SW480 (cell line): ENCODE measurements at places on chromosomes 13 and 19.
A peak's percentile ranks its signal among the peaks of the same experiment; 100 is the strongest.

- no peak for DNase-seq
Observed at GRCh38 chr13:46782066-46782465, 14.9 kb downstream of the ESD start.

GRCh38 chr19:6214881-6215541 is 64.8 kb downstream of the MLLT1 start:
- DNase-seq: no peak

DNA sequence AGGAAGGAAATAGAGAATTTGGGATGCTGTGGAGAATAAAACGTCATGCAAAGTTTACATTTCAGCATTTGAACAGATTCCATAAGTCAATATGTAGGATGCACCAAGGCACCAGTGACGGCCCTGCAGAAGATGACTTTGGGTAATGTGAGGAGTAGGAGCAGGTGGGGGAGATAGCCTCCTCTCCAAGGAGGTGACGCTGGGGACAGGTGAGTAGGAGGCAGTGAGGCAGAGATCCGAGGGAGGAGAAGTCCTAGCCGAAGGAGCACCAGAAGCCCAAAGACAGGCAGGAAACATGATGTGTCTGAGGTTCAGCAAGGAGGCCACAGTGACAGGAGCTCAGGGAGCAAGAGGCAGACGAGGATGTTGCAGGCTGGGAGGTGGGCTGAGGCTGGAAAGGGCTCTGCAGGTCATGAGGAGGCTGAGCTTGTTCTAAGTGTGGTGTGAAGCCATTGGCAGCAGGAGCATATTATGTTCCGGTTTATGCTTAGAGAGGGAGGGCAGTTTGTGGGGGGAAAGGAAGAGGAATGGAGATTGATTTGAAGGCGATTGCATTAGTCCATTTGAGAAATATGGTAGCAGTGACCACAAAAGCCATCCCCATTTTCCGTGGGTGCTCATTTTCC is 55.7 kb upstream of the C1QTNF9 start:
- DNase-seq: no peak

DNA sequence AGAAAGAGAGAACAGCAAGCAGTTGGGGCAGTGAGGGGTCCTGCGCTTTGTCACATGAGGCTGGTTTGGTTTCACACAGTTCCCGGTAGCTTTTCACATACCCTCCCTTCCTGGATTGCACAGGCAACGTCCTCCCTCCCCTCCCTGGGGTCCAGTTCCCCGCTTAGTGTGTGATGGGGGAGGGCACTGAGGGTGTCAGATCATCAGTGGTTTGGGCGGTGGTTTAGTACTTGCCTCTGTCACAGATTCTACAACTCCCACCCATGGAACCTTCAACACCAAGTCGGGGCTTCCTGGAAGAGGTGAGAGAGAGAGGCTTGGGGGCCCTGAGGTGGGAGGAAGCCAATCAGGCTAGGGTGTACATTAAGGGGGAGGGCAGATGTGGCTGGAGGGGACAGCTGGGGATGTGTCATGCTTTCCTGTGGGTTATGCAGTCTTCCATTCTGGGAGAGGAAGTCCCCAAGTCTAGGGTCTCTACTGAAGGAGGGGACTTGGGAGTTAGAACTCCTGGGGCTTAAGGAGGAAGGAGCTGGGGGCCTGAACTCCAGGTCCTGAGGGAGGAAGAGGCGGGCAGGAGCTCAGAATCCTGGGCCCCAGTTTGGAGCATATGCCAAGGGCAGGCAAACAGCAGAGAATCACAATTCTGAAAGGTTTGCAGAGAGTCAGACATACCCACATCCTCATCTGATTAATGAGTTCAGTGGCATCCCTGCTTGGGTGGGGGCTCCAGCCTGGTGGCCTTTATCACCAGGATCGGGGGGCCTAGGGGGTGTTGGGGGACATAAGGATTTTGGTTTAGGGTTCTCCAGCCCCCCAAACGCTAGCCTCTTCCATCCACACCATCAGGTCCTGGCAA is at the start of gene NKG7:
TSS of gene NKG7 (minus strand) at position 6 of the 856 bp plus-strand sequence. CDS start 119 bp downstream, outside the sequence.
- no peak for DNase-seq

DNA sequence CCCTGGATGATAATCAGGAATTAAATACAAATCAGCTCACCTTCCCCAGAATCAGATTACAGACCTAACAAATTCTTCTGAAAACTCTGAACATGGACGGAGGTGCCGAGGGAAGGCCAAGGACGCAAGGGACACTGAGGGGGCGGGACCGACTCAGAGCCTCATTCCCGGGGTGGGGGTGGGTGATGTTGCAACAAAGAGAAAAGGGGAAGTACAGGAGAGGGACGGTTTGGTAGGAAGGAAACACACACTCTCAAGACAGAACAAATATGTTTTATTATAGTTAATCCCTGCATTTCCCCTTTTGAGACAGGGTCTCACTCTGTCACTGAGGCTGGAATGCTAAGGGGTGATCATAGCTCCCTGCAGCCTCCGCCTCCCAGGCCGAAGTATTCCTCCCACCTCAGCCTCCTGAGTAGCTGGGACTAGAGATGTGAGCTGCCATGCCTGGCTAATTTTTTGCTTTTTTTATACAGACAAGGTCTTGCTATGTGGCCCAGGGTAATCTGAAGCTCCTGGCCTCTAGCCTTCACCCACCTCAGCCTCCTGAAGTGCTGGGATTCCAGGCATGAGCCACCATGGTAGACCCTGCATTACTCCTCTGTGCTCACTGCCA is 786 bp upstream of the LILRA2 start:
- DNase-seq: no peak

DNA sequence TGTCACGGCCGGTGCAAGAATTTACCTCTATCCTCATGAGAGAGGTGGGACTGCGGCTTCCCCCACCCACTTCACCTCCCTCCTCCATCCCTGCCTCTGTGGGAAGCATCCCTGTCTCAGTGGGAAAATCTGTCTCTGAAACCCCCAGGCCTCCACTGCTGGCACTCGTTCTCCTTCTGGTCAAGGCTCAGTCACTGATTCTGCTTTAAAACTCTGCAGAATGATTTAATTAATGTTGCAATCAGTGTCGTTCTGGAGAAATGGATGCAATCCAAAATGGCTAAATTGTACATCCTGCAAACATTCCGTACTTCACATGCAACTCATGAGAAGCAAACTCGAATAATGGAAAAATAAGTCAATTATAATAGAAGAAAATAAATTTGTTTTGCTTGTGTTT is 5.6 kb downstream of the RASL11A start:
- DNase-seq: no peak

GRCh38 chr19:30052122-30053075 is 110.4 kb downstream of the URI1 start:
- no peak for DNase-seq

DNA sequence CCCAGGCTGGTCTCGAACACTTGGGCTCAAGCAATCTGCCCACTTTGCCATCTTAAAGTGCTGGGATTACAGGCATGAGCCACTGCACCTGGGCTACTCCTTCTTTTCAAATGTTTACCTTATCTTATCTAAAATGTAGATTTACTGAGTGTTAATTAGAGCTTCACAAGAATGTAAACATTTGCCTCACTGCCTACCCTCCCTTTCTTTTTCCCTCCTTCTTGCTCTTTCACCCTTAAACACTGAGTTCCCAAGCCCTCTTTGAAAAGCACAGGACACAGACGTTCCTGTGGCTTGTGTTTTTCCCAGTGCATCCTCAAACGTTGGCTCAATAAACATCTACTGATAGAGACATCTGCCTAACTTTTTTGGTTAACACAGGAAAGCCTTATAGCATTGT is 32.7 kb upstream of the CYSLTR2 start:
- no peak for DNase-seq

DNA sequence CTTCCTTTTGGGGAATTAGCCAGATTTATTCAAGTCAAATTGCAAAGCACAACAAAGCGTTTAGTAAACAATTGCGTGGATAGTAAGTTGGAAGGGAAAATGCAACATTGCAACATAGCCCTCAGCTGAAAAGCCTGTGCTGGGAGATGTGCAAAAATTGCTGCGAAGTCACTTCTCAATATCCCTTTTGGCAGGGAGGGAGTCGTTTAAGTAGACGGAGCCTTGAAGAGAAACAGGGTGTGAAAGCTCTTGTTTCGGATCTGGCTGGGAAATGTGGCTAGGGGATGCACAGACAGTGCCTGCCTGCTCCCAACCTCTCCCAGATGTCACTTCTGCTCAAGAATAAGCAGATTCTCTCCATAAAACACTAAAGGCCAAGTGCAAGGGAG is 56.8 kb downstream of the SLC7A1 start:
- DNase-seq: no peak

DNA sequence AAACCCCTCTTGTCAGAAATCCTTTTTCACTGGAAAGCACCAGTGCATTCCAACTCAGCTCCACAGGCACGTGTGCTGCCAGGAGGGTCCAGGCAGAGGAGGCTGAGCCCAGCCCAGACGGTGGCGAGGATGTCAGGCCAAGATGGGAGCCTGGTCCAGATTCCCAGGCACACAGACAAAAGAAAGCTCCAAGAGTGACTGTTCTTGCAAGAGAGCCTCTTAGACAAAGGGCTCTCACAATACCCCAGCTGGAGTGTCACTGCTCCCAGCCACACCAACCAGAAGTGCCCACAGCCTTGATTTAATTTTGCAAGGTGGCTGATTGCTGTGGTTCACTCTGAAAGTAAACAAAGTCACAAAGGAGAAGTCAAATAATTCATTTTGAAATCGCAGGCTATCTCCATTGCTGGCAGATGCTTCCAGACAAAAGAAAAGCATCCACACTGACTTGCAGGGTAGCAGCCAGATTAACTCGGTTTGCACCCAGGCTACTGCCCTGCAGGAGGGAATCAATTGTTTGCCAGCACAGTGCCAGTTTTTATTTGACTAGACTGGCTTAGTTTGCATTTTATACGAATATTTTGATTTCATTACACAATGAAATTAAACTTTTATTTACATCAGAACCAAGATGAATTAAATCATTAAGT is 95.1 kb downstream of the RAB20 start:
- no peak for DNase-seq

GRCh38 chr19:42309686-42310085 is 3.4 kb upstream of the TMEM145 start:
- DNase-seq: no peak

GRCh38 chr19:35476149-35476548 is 14.1 kb downstream of the KRTDAP start:
- DNase-seq: peak; percentile 61

DNA sequence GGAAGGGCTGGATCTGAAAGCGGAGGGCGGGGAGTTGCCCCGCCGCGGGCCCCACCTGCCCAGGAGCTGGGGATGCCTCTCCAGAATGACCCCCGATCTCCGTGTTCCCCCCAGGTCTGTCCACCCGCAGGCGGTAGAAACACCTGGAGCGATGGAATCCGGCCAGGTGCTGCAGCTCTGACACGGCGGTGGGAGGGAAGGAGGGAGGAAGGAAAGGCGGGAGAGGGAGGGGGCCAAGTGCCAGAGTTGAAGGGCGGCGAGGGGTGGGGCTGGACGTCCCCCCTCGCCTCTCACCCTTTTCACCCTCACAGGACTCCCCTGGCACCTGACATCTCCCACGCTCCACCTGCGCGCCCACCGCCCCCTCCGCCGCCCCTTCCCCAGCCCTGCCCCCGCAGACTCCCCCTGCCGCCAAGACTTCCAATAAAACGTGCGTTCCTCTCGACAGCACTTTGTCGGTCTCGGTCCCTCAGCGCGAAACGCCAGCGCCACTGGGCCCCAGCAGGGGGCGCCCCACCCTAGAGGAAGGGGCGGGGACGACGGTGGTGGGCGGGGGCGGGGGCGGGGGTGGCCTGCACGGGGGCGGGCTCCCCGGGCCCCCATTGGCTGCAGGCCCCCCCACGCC is 337 bp upstream of the FXYD7 start:
- DNase-seq: no peak

GRCh38 chr13:47310401-47310800 is 413.5 kb upstream of the HTR2A start:
- no peak for DNase-seq

DNA sequence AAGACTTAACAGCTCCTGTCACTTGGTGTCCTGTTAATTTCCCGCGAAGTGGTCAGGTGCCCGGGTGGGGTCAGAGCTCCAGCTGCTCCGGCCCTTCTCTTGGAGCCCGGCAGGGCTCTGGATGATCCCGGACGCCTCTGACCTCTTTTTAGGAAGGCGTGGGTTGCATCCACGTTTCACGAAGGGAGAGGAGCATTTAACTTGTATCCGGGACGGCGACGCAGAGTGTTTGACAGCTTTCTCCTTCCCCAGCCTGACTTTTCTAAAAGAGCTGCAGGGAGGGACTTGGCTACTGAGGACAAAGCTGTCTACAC is 656 bp downstream of the ZNF155 start:
- DNase-seq: no peak

DNA sequence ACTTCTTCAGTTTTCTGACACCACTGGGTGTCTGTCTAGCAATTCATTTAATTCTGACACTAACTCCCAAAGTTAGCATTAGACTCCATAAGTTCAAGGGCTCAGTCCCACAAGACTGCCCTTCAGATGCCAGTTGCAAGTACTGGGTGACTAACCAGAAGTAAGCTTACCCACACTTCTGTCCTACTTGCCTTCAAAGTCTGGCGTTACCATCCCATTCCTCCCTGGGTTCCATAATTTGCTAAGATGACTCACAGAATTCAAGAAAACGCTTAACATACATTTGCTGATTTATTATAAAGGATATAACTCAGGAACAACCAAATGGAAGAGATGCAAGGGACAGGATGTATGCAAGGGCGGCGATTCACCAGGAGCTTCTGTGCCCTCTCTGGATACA is 45.5 kb upstream of the NPAS1 start:
- no peak for DNase-seq

DNA sequence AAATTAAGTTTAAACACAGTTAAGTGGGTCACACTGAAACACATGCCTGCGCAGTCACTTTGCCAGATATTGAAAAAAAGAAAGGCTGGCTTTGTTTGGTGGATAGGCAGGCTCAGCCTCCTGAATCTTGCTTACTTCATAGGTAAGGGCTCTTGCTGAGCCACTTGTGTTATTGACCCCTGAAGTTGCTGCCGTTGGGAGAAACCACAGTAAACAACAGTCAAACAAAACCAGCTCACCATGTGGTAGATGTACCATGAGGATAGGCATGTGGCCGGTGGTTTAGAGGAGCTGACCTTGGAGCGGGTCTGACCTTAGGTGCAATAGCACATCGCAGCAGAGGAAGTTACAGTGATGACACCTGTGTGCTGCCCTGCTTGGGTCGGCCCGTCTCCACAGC is 52.2 kb downstream of the SPATA13 start:
- no peak for DNase-seq

- no peak for DNase-seq
Observed at GRCh38 chr13:31000889-31001288, 68.4 kb downstream of the TEX26 start.

- no peak for DNase-seq
Observed at GRCh38 chr19:591099-591958, 1.6 kb downstream of the HCN2 start.

DNA sequence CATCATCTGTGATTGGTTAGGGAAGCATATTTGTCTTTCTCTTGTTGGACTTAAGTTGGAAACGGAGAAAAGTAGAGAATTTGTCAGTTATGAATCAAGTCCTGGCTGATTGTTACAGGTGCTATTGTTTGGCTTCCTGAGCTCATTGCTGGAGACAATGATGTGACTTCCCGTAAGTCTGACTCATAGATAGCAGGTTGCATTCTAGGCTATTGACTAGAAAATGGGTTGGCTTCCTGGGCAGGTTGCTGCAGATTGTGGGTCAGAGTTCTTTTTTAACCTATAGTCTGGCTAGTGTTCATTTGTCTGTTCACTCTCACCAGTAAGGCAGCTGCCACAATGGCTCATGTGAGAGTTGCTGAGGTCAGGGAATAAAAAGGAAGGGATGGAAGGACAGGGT is 101.5 kb downstream of the CCNA1 start:
- DNase-seq: peak; percentile 6

GRCh38 chr13:33205224-33205623 is 80.3 kb downstream of the STARD13 start:
- DNase-seq: no peak

GRCh38 chr19:38496116-38496515 is 62.6 kb downstream of the RYR1 start:
- DNase-seq: no peak
